ENCODE measurements at places on chromosomes 5 and 9.

- H3K27me3 ChIP-seq: no peaks in the 10 kb centered on the region
- no peak overlapping the region for H3K4me3 ChIP-seq
- no peaks in the 10 kb centered on the region for H3K36me3 ChIP-seq
- no peaks in the 10 kb centered on the region for H3K4me1 ChIP-seq
Measured at GRCh38 chr5:53302529-53302928, 177.9 kb upstream of the FST start.

GRCh38 chr9:133658442-133659431 lies 22.6 kb downstream of the DBH start:
- H3K4me1 ChIP-seq: no peaks in the 10 kb centered on the region
- H3K4me3 ChIP-seq: peak overlapping the region; percentile 2
- H3K27me3 ChIP-seq: no peaks in the 10 kb centered on the region
- H3K27ac ChIP-seq: no peak overlapping the region

- no peak overlapping the region for H3K27ac ChIP-seq
- no peak overlapping the region for H3K4me3 ChIP-seq
- H3K36me3 ChIP-seq: no peaks in the 10 kb centered on the region
- DNase-seq: no peak
- no peaks in the 10 kb centered on the region for H3K27me3 ChIP-seq
- H3K4me1 ChIP-seq: no peaks in the 10 kb centered on the region
Measured at GRCh38 chr9:130766021-130766926, 68.8 kb upstream of the ABL1 start.

- DNase-seq: no peak
- H3K4me1 ChIP-seq: no peaks in the 10 kb centered on the region
- H3K27me3 ChIP-seq: no peaks in the 10 kb centered on the region
- no peak overlapping the region for H3K4me3 ChIP-seq
- no peak overlapping the region for H3K27ac ChIP-seq
- H3K36me3 ChIP-seq: no peaks in the 10 kb centered on the region
Measured at GRCh38 chr5:6936031-6936430, 222.8 kb downstream of the TENT4A start.

DNA sequence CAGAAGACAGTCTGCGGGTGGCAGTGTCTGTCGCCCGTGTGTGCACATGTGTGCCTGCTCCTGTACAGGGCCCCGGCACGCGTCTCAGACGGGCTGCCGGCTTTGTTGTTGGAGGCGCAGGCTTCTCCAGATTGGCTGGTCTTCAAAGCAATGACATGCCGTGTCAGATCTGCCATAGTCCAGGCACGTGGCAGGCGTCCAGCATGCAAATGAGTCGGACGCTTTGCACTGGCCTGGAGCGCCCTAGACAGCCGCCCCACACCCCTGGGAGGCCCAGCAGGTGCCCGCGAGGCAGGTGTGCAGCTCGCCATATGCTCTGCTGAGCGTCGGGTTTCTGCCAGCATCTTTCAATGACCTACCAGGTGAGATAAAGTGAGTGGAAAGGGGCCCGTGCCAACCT lies 71.5 kb downstream of the GADD45G start:
- H3K27me3 ChIP-seq: no peaks in the 10 kb centered on the region
- DNase-seq: no peak
- peaks cover 16% of the 10 kb centered on the region for H3K4me1 ChIP-seq
- no peak overlapping the region for H3K27ac ChIP-seq
- H3K36me3 ChIP-seq: peaks cover 6% of the 10 kb centered on the region

GRCh38 chr5:74624501-74624900 lies 16.0 kb downstream of the ENC1 start:
- no peak overlapping the region for H3K4me3 ChIP-seq
- H3K27ac ChIP-seq: no peak overlapping the region
- DNase-seq: no peak
- no peaks in the 10 kb centered on the region for H3K27me3 ChIP-seq

DNA sequence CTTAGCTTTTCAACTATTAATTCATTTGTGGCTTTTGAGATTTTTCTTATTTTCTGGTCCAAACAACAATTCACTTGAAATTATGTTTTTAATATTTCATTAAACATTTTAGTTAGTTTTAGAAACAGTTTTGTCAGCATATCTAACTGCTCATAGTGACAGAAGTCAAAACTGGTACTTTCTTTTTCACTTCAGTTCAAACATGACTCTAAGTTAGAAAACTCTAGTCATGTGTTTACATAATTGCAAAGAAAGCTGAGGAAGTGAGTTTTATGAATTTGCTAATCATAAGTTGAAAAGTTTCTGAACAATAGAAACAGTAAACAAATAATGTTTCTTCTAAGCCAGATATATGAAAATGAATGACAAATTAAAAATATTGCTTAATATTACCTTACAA lies 1931.0 kb downstream of the EFNA5 start:
- H3K27me3 ChIP-seq: no peaks in the 10 kb centered on the region
- DNase-seq: no peak
- H3K27ac ChIP-seq: no peak overlapping the region
- H3K4me1 ChIP-seq: no peaks in the 10 kb centered on the region

DNA sequence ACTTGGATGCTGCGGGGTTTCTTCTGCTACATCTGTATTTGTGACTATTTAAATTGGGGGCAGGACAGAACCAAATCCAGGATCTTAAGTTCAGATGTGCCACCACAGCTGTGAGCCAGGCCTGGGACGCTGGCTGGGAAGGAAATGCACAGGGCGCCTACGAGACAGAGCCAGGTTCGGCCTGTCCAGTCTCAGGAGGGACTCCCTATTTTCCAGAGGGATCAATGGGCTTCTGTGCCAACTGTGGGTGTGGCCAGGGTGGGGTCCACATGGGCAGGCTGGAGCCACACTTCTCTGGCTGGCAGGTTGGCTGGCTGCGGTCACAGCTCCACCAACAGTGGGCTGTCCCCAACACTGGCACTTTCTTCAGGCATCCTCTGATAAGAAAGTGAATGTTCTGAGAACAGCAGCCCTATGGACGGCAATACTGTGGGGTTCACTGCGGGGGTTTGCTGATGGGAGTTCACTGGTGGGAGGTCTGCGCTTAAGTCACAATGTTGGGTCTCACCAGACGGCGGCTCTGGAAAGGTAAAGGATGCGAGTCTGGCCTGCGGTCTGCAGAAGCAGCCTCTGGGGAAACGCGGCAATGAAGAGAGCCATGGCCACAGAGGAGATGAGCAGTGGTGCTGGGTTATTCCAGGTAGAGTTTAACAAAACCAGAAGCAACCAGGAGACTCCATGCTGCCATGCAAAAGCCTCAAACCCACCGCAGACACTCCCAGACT lies 78.1 kb downstream of the DAP start:
- H3K27ac ChIP-seq: no peak overlapping the region
- no peak for DNase-seq
- no peak overlapping the region for H3K4me3 ChIP-seq

GRCh38 chr9:13109781-13110180 lies 169.7 kb downstream of the MPDZ start:
- H3K36me3 ChIP-seq: peaks cover 26% of the 10 kb centered on the region
- no peaks in the 10 kb centered on the region for H3K4me1 ChIP-seq
- no peak overlapping the region for H3K27ac ChIP-seq
- no peaks in the 10 kb centered on the region for H3K27me3 ChIP-seq
- no peak overlapping the region for H3K4me3 ChIP-seq

GRCh38 chr5:10759111-10759510 lies 1.9 kb downstream of the DAP start:
- H3K27me3 ChIP-seq: no peaks in the 10 kb centered on the region
- no peak for DNase-seq
- H3K27ac ChIP-seq: no peak overlapping the region
- peak overlapping the region; percentile 38 for H3K4me3 ChIP-seq
- peaks cover 5% of the 10 kb centered on the region for H3K4me1 ChIP-seq
- peaks cover 5% of the 10 kb centered on the region for H3K36me3 ChIP-seq

- H3K27me3 ChIP-seq: no peaks in the 10 kb centered on the region
- peak overlapping the region; percentile 37 for H3K27ac ChIP-seq
- no peak for DNase-seq
- no peaks in the 10 kb centered on the region for H3K36me3 ChIP-seq
- H3K4me1 ChIP-seq: peaks cover 25% of the 10 kb centered on the region
Measured at GRCh38 chr5:124661317-124662141, 84.9 kb downstream of the ZNF608 start.

- H3K27ac ChIP-seq: no peak overlapping the region
- no peaks in the 10 kb centered on the region for H3K36me3 ChIP-seq
- no peaks in the 10 kb centered on the region for H3K4me1 ChIP-seq
- H3K27me3 ChIP-seq: no peaks in the 10 kb centered on the region
- H3K4me3 ChIP-seq: no peak overlapping the region
Measured at GRCh38 chr5:55873234-55873633, 22.1 kb downstream of the IL31RA start.

DNA sequence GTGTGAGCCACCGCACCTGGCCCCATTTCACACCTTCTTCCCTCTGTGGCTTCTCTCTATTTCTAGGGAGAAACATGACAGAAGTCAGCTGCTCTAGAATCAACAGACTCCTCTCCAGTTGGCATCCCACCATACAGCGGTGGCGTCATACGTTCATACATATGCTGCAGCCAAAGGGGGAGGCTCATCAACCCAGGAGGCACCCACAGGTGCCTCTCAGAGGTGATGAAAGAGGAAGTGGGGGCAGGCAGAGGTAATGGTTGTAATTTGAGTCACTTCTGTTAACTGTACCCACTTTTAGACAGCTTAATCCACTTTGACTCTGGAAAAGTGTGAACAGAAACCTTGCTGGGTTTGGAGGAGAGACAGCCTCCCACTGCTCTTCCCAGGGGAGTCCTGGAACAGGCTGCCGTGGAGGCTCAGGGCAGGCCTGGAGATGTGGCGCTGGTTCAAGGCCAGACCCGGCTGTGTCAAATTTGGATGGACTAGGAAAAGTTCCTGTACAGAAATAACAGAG lies 47.3 kb upstream of the SUB1 start:
- no peaks in the 10 kb centered on the region for H3K4me1 ChIP-seq
- DNase-seq: no peak
- H3K4me3 ChIP-seq: no peak overlapping the region
- no peaks in the 10 kb centered on the region for H3K27me3 ChIP-seq
- H3K27ac ChIP-seq: no peak overlapping the region

GRCh38 chr9:116933251-116933650 lies 246.1 kb downstream of the TRIM32 start:
- H3K27me3 ChIP-seq: no peaks in the 10 kb centered on the region
- H3K27ac ChIP-seq: no peak overlapping the region
- peaks cover 11% of the 10 kb centered on the region for H3K4me1 ChIP-seq
- no peak for DNase-seq

GRCh38 chr5:39218482-39219402 lies 621 bp downstream of the FYB1 start:
- H3K27ac ChIP-seq: no peak overlapping the region
- H3K4me1 ChIP-seq: no peaks in the 10 kb centered on the region
- no peaks in the 10 kb centered on the region for H3K27me3 ChIP-seq

GRCh38 chr5:1291611-1292080 lies 3.2 kb downstream of the TERT start:
- H3K27me3 ChIP-seq: no peaks in the 10 kb centered on the region
- H3K36me3 ChIP-seq: peaks cover 10% of the 10 kb centered on the region
- DNase-seq: peak; percentile 20
- no peaks in the 10 kb centered on the region for H3K4me1 ChIP-seq

DNA sequence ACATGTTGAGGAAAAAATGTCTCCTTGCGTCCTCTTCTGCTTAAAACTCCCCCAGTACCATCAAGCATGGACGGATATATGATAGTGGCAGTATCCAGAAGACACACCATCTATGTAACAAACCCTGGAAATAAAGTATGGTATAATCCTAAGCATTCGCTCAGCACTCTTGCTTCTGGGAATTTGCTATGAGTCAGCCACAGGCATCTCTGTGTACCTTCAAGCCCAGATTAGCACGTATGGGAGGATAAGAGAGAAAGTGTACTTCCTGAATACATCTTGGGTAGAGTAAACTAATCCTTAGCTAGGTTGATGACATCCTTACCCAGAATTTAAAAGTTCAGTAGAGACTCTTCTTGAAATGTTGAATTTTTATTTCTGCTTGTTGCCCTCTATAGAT lies 71.2 kb downstream of the GHR start:
- no peak overlapping the region for H3K4me3 ChIP-seq
- H3K27ac ChIP-seq: no peak overlapping the region
- no peaks in the 10 kb centered on the region for H3K36me3 ChIP-seq
- no peak for DNase-seq
- peaks cover 4% of the 10 kb centered on the region for H3K4me1 ChIP-seq
- H3K27me3 ChIP-seq: no peaks in the 10 kb centered on the region

DNA sequence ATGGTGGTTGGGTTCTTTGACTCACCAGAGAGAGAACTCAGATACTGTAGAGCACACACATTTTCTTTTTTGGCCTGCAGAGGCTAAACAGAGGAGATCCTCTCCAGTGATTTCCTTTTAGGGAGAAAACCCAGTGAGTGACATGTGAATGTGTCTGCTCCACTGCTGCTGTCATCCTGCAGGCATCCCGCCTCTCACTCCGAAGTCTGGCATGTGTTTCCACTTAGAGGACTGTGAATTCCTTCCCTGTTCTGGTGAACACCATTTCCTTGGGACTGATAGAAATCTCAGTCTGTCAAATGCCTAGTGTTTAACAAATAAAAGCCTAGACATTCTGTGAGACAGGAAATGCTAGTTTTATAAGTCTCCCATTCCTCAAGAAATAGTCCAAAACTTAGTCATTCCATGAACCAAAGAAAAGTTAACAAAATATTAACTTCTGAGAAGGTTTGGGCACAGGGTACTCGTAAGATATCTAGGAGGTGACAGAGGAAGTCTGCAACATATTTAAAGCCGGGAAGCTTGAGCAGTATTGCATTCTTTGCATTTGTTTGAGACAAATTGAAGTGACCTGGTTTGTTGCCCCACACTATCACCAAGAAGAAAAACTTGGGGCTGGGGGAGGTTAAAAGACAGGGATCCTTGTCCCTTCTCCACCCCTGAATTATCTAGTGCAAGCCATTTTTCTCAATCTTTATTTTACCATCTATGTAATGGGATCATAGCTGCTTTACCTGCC lies 74.9 kb upstream of the NIPAL4 start:
- H3K36me3 ChIP-seq: peaks cover 36% of the 10 kb centered on the region
- no peak overlapping the region for H3K27ac ChIP-seq
- no peak overlapping the region for H3K4me3 ChIP-seq
- DNase-seq: no peak

DNA sequence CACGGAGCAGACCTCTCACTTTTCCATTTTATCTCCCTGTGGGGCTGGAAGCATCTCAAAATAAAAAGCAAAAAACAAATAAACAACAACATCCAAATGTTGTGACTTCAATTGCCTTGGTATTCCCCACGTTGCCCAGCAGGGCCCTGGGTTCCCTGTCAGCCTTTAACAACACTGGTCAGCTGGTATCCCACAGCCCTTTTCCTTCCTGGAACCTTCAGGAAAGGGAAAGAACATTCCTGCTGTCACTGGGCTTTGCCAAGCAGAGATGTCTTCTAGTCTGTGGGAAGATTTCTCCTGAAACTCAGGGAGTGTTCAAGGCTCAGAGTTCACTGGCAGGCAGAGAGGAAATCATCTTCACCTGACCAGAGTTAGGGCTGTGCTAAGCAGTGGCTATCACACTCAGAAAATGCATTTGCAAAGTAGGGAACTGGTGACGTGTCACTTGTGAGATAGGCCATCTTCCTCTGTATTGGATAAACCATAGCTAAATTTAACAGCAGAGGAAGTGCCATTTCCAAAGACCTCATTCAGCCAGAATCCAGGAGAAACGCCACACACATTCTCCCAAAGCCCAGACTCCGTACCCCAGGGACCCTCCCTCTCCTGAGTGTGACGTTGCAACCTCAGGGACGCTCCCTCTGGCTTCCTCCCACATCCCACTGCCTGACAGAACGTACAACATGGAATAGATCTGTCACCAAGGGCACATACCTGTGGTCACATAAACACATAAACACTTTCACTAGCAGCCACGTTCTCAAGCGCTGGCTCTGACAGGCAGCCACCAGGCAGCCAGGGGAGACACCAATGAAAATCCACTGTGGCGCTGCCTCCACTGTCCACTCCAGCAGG lies 274.0 kb upstream of the DAPK1 start:
- H3K4me1 ChIP-seq: no peaks in the 10 kb centered on the region
- H3K27ac ChIP-seq: no peak overlapping the region
- no peaks in the 10 kb centered on the region for H3K36me3 ChIP-seq
- no peaks in the 10 kb centered on the region for H3K27me3 ChIP-seq
